ENCODE measurements at places on chromosomes 1 and 21.

DNA sequence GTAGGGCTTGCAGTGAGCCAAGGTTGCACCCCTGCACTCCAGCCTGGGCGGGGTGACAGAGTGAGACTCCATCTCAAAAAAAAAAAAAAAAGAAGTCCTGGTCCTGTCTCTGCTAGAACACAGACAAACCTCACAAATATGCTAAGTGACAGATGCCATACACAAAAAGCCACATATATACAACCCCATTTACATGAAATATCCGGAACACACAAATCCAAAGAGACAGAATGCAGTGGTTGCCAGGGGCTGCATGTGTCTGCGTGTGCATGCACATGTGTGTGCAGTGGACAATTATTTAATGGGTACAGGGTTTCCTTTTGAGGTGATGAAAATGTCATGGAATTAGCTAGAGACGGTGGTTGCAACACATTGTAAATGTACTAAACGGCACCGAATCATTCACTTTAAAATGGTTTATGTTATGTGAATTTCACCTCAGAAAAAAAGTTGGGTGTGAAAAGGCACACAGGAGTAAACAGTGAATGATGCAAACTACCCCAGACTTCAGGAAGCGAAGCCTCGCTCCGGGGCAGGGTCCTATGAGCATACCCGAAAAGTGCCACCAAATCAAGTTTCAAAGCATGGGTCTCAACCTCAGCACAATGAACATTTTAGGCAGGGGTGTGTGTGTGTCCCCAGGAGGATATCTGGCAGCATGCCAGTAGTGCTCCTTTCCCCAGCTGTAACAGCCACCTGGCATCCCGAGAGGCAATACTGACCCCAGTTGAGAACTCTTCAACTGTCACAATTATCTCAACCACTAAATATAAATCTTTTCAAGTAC is 48.3 kb downstream of the GNB1 start:
- DNase-seq: no peak

- no peak for DNase-seq
Observed at GRCh38 chr1:32886828-32887414, 630 bp downstream of the HPCA start.

GRCh38 chr1:67791686-67792085 is 41.6 kb downstream of the GNG12 start:
- no peak for DNase-seq

DNA sequence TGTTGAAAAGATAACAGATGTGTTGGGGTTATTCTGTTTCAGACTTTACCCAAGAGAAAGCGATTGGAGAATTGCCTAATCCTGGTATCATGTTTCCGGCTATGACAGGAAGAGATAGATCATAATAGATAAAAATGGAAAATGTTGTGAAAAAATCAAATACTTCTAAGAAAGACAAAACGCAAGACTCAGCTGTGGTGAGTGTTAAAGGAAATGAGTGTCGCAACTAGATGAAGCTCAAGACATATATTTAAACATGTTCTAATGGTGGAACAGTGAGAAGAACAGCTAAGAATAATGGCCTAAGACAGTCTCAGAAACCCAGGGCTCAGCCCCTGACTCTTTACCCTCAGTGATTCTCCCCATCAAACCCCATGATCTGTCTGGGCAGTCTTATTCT is 426.7 kb upstream of the RUNX1 start:
- no peak for DNase-seq

- no peak for DNase-seq
Observed at GRCh38 chr21:42793774-42794173, 85.6 kb downstream of the WDR4 start.

DNA sequence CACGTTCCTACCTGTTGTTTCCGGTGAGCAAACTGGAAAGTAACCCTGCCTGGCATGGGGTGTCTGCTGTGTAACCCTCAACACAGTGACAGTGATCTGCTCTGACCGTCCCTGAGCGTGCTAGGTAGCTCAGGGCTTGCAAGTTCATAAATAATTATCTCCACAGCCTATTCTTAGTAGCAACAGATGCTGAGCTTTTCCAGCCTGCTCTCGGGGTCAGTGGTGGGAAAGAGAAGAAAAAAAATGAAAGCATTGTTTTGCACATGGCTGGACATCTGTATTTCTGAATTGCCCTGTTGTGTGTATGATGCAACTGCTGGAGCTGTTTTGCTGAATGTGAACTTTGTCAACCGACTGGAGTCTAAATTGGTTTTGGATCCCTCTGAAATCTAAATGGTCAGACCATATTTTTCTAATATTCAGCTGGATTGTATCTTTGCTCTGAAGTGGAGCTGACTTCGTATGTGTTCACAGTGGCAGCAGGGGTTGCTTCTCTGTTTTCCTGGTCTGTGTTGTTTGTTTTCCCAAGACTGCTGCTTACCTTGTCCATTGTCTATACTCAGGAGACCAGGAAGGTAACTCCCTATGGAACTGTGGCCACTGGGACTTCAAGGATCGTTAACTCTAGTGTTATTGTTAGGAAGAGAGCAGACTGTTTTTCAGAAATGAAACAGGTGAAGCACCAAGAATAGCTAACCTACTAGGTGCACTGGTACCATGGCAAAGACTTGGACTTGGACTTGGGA is 27.0 kb downstream of the TGFB2 start:
- DNase-seq: no peak
